Dermis microvascular lymphatic vessel endothelial cell (primary cell): ENCODE measurements at places on chromosomes 3 and 15. TPM values are rescaled to one million over a fixed set of nuclear protein-coding genes. Genes with fewer than 3 reads are reported as not detected.

Gene ATP6V1A
- 123 and 156 TPM in 2 replicates for total RNA-seq

Gene FAM43A
- 80.7 and 186 TPM in 2 replicates for total RNA-seq

Gene MYLK
- total RNA-seq = 36.7 and 56.7 TPM in 2 replicates

Gene HAUS2
- total RNA-seq = 18.1 and 26.8 TPM in 2 replicates

Gene SEC61A1
- total RNA-seq = 171 and 257 TPM in 2 replicates

Gene CEMIP
- total RNA-seq = 0.26 and 0.38 TPM in 2 replicates

Gene CELF6
- 0.13 TPM in 1 of 2 replicates, not detected in the other for total RNA-seq

Gene TMEM212
- not detected in 2 replicates for total RNA-seq

Gene CAMKV
- total RNA-seq = not detected in 2 replicates

Gene LRRN1
- 0.13 TPM in 1 of 2 replicates, not detected in the other for total RNA-seq

Gene SLC35G2
- total RNA-seq = 17.3 and 25.2 TPM in 2 replicates

Gene RYR3
- not detected in 2 replicates for total RNA-seq

Gene CPEB1
- total RNA-seq = not detected in 2 replicates

Gene TMEM40
- total RNA-seq = 0.13 TPM in 1 of 2 replicates, not detected in the other

Gene ABI3BP
- total RNA-seq = 6.4 and 16.2 TPM in 2 replicates

Gene VGLL3
- 0.13 TPM in 1 of 2 replicates, not detected in the other for total RNA-seq

Gene PTX3
- total RNA-seq = 219 and 387 TPM in 2 replicates

Gene FANCD2OS
- not detected in 2 replicates for total RNA-seq

Gene CYP1A2
- total RNA-seq = under 0.01 TPM in 2 replicates

Gene RAB6B
- total RNA-seq = 0.39 and 1.6 TPM in 2 replicates

Gene DUOXA2
- not detected in 2 replicates for total RNA-seq

Gene PLOD2
- total RNA-seq = 70.2 and 81.0 TPM in 2 replicates

Gene APBA2
- 22.7 and 44.4 TPM in 2 replicates for total RNA-seq

Gene MPI
- 24.3 and 38.9 TPM in 2 replicates for total RNA-seq

Gene TRH
- total RNA-seq = not detected in 2 replicates

Gene SEMA7A
- 0.51 and 0.89 TPM in 2 replicates for total RNA-seq

Gene TRIM42
- total RNA-seq = not detected in 2 replicates

Gene MASP1
- 0.77 and 1.9 TPM in 2 replicates for total RNA-seq

Gene SAMMSON
- total RNA-seq = not detected in 2 replicates

Gene RPL32
- 1,083 and 1,565 TPM in 2 replicates for total RNA-seq

Gene FGF12
- 1.0 and 1.7 TPM in 2 replicates for total RNA-seq

Gene ITPR1
- total RNA-seq = 21.6 and 27.6 TPM in 2 replicates

Gene CCR4
- total RNA-seq = under 0.01 TPM in 2 replicates

Gene DNAH12
- total RNA-seq = under 0.01 TPM in 2 replicates

Gene SERPINI1
- 0.76 and 1.4 TPM in 2 replicates for total RNA-seq

Gene ATP2B2
- total RNA-seq = not detected in 2 replicates

Gene BRPF1
- total RNA-seq = 12.2 and 17.8 TPM in 2 replicates
